Anterior cingulate cortex (tissue), 58 donors: ENCODE measurements at places on chromosomes 1 and 21.

- no peak for DNase-seq
Observed at GRCh38 chr21:36355868-36356267, 29.3 kb upstream of the CHAF1B start.

GRCh38 chr1:2948751-2949680 lies 72.3 kb upstream of the ACTRT2 start:
- DNase-seq = no peak

- no peak for DNase-seq
Observed at GRCh38 chr1:15531003-15531402, 4.4 kb downstream of the DNAJC16 start.

DNA sequence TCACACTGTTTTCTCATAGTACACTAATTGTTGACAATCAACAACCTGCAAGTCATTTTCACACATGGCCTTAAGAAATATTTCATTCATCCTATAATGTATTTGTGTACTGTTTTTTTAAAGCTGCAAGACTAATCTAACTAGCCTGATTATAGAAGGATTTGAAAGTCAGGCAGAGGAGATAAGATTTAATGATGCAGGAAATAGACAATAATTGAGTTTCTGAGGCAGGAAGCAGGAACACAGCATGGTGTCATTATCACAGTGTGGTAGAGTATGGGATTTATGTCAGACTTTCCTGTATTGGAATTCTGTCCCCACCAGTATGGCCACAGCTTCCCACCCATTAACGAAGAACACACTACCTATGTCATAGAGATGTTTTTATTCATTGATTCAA lies 138.8 kb downstream of the LRRC7 start:
- DNase-seq = no peak

GRCh38 chr1:179066471-179066870 lies 15.4 kb upstream of the TOR3A start:
- no peak for DNase-seq

GRCh38 chr1:39453603-39454002 lies 37.8 kb upstream of the BMP8A start:
- DNase-seq = no peak

DNA sequence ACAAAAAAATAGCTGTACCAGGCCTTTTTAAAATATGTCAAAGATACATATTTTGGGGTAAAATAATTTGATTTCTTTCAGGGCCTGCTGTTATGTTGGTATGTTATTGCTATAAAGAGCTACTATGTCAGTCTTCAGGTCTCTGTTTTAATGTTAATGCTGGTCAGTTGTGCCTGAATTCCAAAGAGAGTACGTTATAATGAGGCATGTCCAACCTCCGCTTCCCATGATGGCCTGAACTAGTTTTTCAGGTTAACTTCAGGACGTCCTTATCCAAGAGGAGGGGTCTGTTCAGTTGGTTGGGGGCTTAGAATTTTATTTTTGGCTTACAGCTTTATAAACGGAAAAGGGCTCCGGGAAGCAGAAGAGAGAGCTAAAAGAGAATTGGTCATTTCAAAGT lies 34.9 kb upstream of the LYPD8 start:
- DNase-seq = no peak

- no peak for DNase-seq
Observed at GRCh38 chr1:24154215-24154614, 11.3 kb upstream of the IL22RA1 start.

DNA sequence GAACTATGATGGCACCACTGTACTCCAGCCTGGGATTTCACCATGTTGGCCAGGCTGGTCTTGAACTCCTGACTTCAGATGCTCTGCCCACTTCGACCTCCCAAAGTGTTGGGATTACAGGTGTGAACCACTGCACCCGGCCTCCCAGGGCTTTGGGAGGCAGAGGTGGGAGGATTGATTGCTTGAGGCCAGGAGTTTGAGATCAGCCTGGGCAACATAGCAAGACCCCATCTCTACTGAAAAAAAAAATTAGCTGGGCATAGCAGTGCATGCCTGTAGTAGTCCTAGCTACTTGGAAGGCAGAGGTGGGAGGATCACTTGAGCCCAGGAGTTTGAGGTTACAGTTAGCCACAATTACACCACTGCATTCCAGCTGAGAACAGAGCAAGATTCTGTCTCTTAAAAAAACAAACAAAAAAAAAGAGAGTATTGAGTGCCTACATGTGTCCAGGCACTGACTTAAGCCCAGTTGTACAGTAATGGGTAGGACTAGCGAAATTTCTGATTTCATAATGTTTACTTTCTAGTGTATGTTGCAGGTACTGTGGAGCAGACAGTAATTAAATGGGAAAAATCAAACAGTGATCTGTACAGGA lies 4.2 kb downstream of the MANEAL start:
- no peak for DNase-seq

DNA sequence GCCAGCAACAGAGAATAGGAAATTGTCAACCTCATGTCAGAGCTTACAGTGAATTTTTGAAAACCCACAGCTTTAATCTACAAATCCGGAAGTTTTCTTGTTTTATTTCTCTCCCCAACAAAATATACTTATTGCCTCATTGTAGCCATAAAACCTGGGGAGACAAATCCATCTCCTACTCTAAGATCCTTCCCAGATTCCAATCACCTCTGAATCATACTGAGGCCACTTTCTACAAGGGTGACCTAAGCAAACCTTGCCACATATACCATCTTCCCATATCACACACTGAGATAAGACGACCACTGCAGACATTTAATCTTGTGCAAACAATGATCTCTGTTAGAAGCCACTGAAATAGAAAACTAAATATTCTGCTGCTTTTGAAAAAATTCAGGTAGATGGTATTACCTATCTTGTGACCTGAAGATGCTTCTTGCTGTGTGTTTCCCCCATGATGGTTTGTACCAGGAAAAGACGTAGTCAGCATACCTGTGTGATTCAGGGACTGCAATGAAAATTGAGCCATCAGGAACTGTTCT lies 171.5 kb upstream of the DUSP10 start:
- no peak for DNase-seq

GRCh38 chr1:160353223-160353622 lies 10.0 kb downstream of the NCSTN start:
- no peak for DNase-seq

- no peak for DNase-seq
Observed at GRCh38 chr21:14116080-14116481, 94.7 kb downstream of the LIPI start.

DNA sequence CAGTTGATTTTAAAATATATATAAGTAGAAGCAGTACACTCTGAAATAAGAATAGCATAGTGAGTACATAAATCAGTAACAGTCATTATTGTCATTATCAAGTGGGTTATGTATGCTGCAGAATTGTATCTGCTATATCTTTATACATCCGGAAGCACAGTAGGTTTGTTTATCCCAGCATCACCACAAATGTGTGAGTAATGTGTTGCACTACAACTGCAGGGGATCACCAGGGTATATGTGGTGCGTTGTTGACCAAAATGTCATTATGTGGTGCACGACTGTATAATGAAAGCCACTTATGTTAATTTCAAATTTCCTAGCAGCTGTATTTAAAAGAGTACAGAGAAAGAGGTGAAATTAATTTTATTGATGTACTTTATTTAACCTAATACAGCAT lies 87.7 kb upstream of the GADD45A start:
- DNase-seq = no peak

DNA sequence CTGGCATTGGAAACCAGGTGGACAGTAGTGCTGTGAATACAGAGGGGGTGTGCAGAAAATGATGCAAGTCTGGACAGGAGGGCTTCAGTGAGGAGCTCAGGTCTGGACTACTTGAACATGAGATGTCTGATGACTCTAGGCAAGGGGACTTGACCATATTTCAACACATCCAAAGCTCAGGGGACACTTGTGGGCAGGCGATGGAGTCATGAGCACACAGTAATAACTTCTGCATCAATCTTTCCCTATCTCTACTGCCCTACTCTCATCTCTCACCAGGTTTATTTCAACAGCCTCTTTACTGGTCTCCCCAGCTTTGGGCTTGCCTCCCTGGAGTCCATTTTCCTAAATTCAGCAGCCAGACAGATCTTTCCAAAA lies 21.9 kb downstream of the FMO2 start:
- no peak for DNase-seq

- no peak for DNase-seq
Observed at GRCh38 chr1:109468903-109469302, 2.6 kb downstream of the SYPL2 start.

- no peak for DNase-seq
Observed at GRCh38 chr1:1431845-1432273, 3.6 kb upstream of the VWA1 start.

DNA sequence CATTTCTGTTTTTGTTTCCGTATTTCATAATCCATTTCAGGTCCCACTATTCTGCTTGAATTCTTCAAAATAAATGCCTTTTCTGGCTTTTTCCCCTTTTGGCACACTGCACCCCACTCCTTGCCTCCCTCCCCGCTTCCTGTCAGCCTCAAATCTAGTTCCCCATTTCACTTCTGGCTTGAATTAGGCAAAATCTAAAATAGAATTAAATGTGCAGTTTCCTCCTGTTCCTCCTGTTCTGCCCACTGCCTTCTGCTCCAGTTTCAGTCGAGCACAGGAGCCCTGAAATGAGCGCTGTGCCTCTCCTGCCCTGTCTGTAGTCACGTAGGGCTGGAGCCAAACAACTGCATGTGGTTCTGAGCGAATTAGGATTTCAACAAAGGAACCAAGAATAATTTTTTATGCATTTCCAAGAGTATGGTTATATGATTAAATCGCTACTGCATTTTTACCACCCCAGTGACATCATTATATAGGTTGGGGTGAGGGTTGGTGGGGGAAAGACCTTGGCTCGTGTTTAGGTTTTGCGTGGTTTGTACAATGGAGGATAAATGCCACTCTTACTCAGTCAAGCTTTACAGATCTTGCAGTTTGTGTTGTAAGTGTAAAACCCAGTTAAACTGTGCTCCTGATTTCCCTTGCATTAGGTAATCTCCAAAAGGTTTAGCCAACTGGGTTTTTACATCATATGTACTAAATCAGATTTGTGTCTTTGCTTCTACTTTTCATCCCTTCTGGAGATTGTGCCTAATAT lies 114.9 kb downstream of the VPS13D start:
- DNase-seq = no peak

GRCh38 chr1:35210321-35211119 lies 17.6 kb upstream of the SFPQ start:
- no peak for DNase-seq

DNA sequence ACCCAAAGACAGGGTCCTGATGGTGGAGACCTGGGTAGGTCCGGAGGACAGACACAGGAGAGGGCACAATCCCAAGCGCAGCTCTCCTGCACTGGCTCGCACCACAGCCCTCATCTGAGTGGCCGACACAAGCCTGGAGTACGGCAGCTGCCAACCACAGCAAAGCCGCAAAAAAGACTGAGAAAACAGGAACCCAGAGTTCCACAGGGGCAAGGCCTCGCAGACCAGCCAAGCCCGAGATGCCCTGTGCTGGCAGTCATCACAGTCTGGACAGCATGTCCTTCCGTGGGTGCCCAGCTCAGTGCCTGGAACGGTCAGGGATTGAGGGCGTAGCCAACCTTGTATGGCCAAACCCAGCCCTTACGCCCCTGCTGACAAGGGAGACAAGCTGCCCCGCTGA lies 11.4 kb downstream of the ZBTB48 start:
- DNase-seq = no peak

GRCh38 chr1:20150969-20151368 lies 11.8 kb downstream of the PLA2G2F start:
- no peak for DNase-seq

DNA sequence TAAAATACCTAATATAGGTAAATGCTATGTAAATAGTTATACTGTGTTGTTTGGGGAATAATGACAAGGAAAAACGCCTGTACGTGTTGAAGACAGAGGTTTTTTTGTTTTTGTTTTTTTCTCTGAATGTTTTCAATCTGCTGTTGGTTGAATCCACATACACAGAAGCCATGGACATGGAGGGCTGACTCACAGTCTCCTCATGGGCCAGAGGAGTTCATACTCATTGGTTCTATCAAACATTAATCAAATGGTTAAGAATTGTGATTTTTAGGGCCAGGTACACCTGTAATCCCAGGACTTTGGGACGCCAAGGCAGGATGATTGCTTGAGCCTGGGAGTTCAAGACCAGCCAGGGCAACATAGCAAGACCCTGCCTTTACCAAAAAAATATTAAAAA lies 20.5 kb downstream of the MIER1 start:
- no peak for DNase-seq

GRCh38 chr1:224751624-224752311 lies 135.7 kb downstream of the CNIH3 start:
- DNase-seq = no peak

- no peak for DNase-seq
Observed at GRCh38 chr1:248585266-248585665, 10.7 kb upstream of the OR2T34 start.

GRCh38 chr21:31248598-31248997 lies 95.5 kb downstream of the TIAM1 start:
- no peak for DNase-seq

DNA sequence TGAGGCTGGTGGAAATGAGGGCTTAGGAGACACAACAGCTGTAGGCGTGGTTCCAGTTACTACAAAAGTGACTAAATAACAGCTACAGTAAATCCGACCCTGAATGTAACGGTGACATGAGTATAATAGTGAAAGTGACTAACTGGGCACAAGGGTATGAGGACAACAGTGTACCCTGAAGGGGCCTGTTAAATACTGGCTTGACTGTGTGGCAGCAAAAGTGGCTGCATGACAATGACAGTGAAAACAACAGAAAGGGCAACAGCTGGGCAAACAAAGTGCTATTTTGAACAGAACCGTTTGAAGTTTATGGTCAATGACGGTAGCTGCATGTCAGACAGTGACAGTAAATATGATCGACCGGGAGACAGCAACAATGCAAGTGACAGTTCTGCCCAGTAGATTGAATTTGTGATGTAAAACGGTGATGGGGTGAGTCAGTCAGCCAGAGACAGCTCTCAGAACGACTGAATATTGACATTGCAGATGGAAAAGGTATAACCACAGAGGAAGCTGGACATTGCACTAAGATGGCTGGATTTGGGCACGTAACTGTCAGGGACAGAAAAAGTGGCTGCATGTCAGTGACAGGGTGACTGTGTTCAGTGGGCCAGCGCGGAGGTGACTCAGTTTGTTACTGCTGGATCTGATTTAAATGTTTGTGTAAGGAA lies 1.2 kb upstream of the ZBTB40 start:
- no peak for DNase-seq

GRCh38 chr1:170290991-170291390 lies 145.2 kb downstream of the NTMT2 start:
- no peak for DNase-seq

DNA sequence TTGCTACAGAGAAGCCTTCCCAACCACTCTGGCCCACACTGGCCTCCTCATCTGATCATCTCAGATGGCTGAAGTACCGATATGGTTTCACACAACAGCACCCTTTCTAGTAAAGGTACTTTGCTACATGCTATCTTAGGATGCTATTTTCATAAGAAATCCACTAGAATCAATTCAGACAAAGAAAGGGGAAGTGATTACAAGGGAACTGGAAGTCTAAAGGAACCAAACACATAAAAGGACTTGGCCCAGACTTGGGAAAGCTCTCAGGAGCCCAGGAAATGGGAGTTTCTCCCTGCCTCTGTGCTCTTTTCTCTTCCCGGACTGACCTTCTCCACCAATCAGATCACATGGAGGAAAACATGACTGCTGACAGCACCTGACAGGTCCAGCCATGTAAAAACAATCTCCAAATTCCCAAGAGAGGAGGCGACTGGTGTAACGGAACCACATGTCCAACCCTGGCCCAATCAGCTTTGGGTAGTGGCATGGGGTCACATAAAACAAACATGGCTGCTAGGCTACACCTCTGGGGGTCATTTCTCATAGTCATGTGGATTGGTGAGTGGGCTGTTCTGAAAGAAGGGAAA lies 12.7 kb upstream of the FOXE3 start:
- no peak for DNase-seq

GRCh38 chr1:157154940-157155514 lies 16.8 kb upstream of the ETV3 start:
- no peak for DNase-seq

- no peak for DNase-seq
Observed at GRCh38 chr1:223776826-223777454, 64.6 kb downstream of the CAPN2 start.
